ENCODE measurements at places on chromosomes 3 and 15.
A peak's percentile ranks its signal among the peaks of the same experiment; 100 is the strongest.

- DNase-seq: no peak
Measured at GRCh38 chr3:52183786-52184445, 14.0 kb upstream of the ALAS1 start.

- DNase-seq: no peak
Measured at GRCh38 chr3:131169331-131169730, 142.7 kb downstream of the NEK11 start.

DNA sequence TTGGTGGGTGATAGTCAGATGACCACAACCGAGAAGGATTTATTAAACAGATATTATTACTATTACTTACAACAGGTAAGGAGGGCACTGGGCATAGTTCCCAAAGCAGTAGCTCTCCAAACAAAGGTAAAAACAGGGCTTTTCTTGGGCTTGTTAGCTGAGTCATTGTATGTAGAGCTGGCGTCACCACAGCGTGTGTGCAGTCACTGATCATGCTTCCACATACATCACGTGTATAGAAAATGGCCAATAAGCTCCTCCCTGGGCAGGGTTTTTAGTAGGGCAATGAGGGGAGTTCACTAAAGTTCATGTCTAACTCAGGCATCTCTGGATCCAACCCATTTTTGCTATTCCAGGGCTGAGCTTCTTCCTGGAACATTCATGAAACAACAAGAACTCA is 5.8 kb upstream of the SAMMSON start:
- DNase-seq: no peak

- DNase-seq: no peak
Measured at GRCh38 chr3:63349583-63350573, 71.8 kb downstream of the SYNPR start.

- DNase-seq: no peak
Measured at GRCh38 chr3:54213907-54214306, 91.6 kb downstream of the CACNA2D3 start.

DNA sequence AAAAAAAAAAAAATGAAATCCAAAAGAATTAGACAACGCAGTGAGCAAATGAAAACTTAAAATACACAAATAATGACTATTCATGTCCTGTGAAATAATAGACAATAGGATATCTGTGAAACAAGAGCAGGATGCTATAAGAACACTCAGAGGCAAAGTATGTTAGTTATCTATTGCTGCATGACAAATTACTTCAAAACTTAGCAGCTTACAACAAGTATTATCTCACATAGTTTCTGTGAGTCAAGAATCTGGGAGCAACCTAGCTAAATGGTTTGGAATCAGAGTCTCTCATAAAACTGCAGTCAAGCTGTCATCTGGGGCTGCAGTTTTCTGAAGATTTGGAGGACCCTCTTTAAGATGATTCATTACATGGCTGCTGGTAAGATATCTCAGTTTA is 36.5 kb upstream of the ZMAT3 start:
- no peak for DNase-seq

GRCh38 chr3:187942658-187943241 is 197.5 kb upstream of the BCL6 start:
- no peak for DNase-seq

GRCh38 chr15:61118885-61119284 is 110.2 kb downstream of the RORA start:
- no peak for DNase-seq

DNA sequence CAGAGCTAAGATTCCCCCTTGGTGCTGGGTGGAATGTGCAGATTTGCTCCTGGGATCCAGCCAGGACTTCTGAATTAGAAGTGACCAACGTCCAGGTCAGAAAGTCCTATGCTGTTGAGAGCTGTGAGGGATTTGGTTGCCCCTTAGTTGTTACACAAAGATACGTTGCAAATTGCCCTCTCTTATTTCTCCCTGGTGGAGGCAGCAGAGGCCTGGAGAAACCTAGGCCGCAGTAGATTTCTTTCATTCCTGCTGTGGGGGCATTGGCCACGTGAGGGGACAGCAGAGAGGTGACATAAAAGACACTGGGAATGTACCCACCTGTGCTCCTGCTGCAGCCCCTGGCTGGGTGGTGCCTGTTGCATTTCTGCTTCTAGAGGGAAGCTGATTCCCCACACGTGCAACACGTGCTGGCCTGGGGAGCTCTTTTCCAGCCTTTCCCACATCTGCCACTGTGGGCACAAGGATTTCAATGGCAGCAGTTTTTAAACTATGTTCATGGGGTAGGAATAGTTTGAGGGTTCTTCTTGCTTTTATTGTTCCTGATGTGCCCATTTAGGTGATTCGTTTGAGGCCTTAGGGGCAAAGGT is 65.7 kb downstream of the SYNM start:
- DNase-seq: no peak

GRCh38 chr15:60655252-60655651 is 176.3 kb upstream of the ICE2 start:
- DNase-seq: no peak

GRCh38 chr3:106962993-106963392 is 414.2 kb upstream of the CCDC54 start:
- DNase-seq: no peak

GRCh38 chr3:155013427-155013826 is 66.7 kb upstream of the MME start:
- no peak for DNase-seq

DNA sequence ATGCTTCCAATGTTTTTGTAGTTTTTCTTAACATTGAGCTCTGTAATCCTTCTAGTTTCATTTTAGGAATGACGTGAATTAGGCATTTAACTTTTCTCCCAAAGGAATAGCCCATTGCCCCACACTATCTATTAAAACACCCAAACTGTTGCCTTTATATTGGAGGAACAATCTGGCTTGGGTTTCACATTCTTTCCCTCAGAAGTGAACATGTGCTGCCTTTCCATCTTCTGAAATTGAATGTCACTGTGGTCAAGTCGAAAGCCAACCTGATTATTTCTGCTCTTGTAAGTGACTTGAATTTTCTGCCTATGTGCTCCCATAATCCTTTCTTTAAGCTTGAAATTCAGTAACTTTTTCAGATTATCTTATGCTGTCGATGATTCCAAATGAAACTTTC is 214.5 kb downstream of the SLC9A9 start:
- no peak for DNase-seq

DNA sequence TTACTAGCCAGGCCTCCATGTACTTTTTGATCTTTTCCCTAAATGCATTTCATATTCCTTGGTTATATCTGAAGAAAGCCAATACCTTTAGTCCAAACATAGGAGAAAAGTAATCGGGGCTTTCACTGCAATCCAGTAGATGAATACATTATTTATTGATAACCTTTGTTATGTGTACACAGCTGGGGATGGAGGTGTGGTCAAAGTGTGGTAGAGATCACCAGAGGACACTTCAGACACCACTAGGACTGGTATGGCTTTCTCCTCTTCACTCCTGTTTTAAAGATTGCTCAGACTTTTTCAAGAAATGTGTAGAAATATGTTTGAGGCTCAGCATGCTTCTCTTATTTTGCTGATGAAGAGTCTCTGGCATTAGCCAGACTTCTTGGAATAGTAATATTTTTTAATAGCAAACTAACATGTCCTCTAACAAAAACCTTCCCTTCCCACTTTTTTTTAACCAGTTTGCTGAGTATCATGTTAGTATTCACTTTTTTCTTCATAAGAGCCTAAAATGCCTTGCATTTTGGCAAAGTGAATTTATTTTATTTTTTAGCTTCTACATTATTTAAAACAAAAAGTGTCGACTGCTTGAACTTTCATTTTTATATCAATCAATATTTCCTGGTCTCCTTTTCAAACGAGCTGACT is 65.6 kb upstream of the MBNL1 start:
- no peak for DNase-seq

DNA sequence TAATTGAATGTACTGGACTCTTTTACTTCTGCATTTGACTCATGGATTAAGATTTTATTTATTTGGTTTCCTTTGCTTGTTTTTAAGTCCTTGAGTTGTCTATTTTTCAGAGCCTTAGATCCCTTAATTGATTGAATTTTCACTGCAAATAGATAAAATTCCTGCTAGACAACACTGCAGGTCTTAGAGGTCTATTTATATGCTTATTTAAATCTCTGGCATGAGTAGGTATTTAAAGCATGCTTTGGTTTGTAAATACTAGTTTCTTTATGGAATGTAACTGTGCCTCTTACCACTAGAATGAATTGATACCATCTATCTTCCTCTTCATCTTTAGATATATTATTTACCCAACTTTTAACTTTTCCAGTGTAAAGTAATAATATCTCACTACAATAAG is 20.0 kb downstream of the PLSCR5 start:
- DNase-seq: no peak

DNA sequence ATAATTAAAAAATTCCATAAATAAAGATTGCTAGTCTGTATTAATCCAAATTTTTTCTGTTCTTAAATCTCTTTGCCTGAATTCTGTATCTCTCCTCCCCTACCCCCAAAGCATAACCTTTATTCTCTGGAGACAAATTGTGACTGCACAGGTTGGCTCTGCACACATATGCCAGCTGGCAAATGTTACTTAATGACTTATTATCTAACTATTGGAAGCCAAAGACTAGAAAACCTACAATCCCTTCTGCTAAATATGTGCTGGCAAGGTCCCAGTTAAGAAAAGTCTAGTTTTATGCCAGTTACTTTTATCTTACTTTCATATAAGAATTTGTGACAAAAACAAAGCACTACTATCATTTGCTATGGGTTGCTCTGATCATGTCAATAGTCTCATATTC is 569.3 kb downstream of the MECOM start:
- no peak for DNase-seq

- no peak for DNase-seq
Measured at GRCh38 chr3:180239939-180240338, 203.2 kb upstream of the PEX5L start.

- no peak for DNase-seq
Measured at GRCh38 chr3:66991459-66991858, 6.6 kb upstream of the KBTBD8 start.

GRCh38 chr3:50570508-50571279 is 1.4 kb downstream of the HEMK1 start:
- no peak for DNase-seq

GRCh38 chr15:65115542-65115941 is 542 bp upstream of the UBAP1L start:
- peak; percentile 24 for DNase-seq

DNA sequence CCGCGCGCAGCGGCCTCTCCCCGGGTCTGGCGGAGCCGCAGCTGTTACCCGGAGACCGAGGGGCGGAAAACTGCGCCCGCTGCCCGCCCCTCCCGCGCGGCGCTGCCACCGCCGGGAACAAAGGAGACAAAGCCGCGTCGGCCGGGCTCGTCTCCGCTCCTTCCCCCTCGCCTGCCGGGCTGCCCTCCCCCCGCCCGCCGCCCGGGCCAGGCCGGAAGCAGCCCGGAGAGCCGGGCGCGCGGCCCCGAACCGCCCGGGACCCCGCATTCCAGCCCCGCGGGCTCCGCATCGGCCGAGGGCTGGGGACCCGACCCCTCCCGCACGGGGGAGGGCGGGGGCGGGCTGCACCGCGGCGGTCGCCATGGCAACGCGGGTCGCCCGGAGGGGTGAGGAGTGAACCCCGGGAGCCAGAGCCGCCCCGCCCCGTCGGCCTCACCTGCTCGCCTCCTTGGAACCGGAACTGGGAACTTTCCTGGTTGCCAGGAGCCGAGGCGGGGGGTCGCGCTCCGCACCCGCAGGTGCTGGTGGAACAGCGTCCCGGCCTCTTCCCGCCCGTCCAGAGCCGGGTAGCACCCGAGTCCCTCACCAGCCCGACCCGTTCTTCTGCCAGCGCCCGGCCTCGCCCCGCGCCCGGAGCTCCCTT is 448 bp downstream of the PLXNB1 start:
- no peak for DNase-seq

DNA sequence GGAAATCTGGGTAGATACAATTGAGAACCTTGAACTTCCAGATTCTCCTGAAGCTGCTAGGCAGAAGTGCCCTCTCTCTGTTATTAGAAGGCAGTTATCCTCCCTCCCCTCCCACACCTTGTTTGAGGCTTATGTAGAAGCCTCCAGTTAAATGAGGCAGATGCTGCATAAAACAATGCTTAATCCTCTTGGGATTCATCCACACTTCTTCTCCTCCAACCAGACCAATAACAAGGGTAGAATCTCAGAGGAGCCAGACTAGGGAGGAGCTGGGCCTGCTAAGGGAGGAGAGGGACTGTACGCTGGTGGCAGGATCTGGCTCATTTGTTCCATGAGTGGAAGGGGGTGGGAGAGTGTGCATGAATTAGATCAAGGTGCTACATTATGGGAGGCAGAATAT is 88.3 kb upstream of the PRR23C start:
- DNase-seq: no peak

GRCh38 chr15:61828008-61828407 is 232.2 kb downstream of the VPS13C start:
- DNase-seq: no peak

DNA sequence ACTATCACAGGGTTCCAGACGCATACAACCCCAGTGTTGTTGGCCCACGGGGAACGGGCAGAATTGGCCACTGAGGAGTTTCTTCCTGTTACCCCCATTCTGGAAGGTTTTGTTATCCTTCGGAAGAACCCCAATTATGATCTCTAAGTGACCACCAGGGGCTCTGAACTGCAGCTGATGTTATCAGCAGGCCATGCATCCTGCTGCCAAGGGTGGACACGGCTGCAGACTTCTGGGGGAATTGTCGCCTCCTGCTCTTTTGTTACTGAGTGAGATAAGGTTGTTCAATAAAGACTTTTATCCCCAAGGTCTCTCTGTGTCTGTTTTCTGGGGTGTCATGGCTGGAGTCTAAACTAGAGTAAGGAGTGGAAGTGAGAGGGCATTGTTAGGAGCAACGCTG is 5.7 kb upstream of the EIF4G1 start:
- no peak for DNase-seq

- DNase-seq: no peak
Measured at GRCh38 chr3:173140986-173141385, at the start of gene SPATA16. TSS of gene SPATA16 (minus strand) at chr3:173141235. CDS start at chr3:173117731, 23,504 bp downstream.

DNA sequence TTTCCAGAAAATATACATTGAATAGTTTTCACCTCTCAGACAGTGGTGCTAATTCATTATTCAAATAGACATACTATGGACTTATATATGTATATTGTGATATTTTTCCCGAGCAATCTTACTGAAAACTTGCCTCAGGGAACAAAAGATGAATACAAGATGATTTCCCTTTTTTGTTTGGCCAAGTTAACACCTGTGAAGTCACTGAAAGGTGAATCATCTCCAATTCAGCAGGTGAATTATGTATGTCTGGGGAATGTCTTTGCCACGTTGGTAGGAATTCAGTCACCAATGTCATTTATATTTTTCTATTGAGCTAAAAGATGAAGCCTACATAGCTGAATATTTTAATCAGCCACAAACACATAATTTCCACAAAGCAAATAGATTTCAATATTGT is 88.2 kb downstream of the GPR156 start:
- no peak for DNase-seq

GRCh38 chr3:30059240-30059639 is 547.2 kb upstream of the TGFBR2 start:
- no peak for DNase-seq

GRCh38 chr15:38224486-38224885 is 28.1 kb upstream of the SPRED1 start:
- no peak for DNase-seq

- no peak for DNase-seq
Measured at GRCh38 chr3:64908251-64908685, 220.5 kb upstream of the ADAMTS9 start.

- no peak for DNase-seq
Measured at GRCh38 chr3:109685084-109686079, 348.0 kb upstream of the DPPA4 start.
